ENCODE measurements at places on chromosomes 6 and 20.

GRCh38 chr6:157669747-157670216 is 153.3 kb upstream of the SNX9 start:
- DNase-seq = no peak

DNA sequence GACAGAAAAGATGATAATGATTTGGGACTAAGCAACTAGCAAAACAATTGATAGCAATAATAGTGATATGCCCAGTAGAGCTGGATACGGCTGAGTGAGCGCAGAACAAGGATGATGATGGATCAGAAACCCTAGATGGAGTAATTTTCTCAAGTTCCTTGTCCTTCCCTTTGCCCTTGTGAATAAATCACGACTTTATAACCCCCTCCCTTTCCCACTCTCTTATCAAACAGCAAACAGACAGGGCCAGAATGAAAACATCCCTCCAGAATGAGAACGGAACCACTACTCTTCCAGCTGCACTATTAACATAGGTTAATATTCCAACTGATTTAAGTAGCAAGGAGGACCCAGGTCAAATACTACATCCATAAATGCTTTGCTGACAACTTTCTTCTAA is 1.3 kb upstream of the MTFR2 start:
- no peak for DNase-seq

- no peak for DNase-seq
Observed at GRCh38 chr6:45640081-45640491, 262.4 kb upstream of the SUPT3H start.

GRCh38 chr20:23187751-23188150 is 101.6 kb upstream of the CD93 start:
- no peak for DNase-seq

DNA sequence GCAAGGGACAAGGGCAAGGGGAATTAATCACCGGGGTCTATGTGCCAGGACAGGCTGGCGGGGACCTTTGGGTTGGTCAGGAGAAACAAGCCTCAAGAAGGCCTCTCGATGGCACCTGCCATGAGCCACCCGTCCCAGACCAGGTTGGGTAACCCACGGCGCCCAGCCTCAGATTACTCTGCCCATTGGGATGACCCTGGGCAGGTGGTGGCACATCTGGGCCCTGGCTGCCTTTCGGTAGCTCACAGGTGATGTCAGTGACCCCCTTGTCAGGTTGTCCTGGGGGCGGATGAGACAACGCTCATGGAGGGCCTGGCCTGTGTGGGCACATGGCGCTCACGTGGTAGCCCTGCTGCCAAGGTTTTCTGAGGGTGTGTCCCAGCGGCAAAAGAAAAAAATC is 152.2 kb downstream of the SYCP2 start:
- no peak for DNase-seq

DNA sequence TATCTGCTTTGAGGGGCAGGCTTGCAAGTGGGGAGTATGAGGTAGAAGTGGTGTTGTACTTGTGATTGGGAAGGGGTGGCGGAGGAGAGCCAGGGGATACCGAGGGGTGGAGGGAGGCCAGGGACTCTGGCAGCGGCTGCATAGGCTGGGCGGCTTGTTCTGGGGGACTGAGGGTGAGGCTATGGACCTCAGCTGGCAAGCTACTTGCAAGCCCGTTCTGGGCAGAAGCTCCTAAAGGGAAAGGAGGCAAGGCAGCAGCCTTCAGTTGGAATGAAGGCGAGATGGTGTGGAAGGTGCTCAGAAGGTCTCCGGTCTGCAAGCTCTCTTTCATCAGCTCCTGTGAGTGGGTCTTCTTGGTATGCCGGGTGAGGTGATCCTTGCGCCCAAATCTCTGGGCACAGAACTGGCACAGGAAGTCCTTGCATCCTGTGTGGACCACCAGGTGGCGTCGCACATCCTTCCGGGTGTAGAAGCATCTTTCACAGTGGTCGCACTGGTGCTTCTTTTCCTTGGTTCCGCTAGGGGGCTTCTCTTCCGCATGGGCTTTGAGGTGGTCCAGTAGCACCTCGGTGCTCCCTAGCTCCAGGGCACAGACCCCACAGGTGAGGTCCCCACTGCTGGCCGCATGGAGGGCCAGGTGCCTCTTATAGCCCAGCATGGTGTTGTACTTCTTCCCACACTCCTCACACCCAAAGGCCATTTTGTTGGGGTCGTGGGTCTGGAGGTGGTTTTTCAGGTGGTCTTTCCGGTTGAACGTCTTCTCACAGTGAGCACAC is 66.0 kb downstream of the PLAGL1 start:
- DNase-seq = peak; percentile 82

- no peak for DNase-seq
Observed at GRCh38 chr6:131372535-131372934, 200.5 kb upstream of the ARG1 start.

- no peak for DNase-seq
Observed at GRCh38 chr6:168093071-168093505, 14.1 kb upstream of the FRMD1 start.

- no peak for DNase-seq
Observed at GRCh38 chr6:107321793-107322192, 137.6 kb downstream of the PDSS2 start.

- DNase-seq = no peak
Observed at GRCh38 chr20:58682656-58683531, 9.7 kb upstream of the NPEPL1 start.

DNA sequence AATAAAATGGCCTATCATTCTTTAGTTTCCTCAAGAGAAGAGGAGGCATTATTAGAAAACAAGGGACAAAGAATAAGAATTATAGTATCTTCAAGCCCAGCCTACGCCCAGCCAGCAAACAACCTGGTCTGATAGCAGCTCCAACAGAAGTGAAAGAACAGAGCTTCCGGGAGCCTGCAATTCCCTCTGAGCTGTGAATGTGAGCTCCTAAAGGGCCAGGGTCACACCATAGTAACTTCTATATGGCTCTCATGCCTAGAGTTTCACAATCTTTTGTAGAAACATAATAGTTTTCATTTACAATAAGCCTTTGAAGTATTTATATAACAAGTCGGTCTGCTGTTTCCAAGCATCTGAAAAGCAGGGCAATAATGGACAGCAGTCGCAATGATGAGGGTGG is 116.5 kb downstream of the SMLR1 start:
- no peak for DNase-seq

DNA sequence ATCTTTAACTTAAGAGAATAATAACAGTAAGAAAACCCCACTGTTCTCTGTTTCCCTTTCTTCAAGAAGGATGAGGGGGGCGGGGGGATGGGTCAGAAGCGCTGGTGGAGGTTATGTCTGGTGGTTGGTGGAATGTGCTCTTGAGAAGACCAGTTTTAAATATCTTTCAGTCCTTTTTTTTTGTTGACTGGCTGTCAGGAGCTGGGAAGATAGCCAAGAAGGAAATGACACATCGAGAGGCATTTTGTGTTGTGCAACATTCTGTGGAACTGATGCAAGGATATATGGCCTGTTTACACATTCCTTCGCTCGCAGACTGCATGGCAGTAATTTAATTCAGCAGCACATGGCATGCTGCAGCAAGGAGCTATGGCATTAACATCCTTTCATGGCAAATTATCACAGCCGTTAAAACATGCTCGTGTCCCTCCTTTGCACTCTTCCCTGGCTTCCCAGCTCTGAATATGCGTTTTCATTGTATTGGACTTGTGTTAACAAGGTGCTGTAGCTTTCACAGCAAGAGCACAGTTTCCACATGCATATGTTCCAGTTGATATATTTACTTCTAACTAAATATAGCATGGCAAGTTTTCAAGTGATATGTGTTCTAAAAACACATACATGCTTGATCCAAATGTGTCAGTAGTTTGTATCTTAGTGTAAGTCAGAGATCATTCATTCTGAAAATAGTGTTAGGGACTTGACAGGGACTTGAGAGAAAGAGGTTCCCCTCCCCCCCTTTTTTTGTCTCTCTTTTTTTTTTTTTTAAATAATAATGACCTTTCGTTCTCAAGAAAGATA is 68.2 kb upstream of the SUPT3H start:
- peak; percentile 56 for DNase-seq

- no peak for DNase-seq
Observed at GRCh38 chr6:169829786-169830185, 78.4 kb downstream of the ERMARD start.

DNA sequence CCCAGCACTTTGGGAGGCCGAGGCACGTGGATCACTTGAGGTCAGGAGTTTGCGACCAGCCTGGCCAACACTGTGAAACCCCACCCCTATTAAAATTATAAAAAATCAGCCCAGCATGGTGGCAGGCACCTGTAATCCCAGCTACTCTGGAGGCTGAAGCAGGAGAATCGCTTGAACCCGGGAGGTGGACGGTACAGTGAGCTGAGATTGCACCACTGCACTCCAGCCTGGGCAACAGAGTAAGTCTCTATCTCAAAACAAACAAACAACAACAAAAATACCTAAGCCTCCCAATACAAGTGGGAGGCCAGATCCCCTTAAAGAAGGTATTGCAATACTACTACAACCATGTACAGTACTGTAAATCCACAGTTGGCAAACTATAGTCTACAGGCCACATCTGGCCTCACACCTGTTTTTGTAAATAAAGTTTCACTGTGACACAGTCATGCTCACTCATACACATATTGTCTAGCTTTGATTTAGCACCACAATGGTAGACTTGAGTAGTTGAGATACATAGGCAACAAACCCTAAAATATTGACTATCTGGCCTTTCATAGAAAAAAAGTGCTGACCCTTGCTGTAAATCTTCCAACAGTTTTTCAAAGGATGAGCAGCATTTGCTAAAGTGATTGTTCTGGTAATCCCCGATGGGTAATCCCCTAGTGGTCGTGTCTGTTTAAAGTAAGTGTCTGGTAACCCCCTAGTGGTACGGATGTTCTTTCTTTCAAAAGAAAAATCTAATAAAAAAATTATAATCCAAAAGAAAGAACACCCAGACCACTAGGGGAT is 202.0 kb downstream of the RNGTT start:
- DNase-seq = no peak

GRCh38 chr20:12053353-12053752 is 135.7 kb downstream of the BTBD3 start:
- DNase-seq = no peak

GRCh38 chr20:3137492-3137891 is 22.2 kb downstream of the FASTKD5 start:
- no peak for DNase-seq

- DNase-seq = no peak
Observed at GRCh38 chr20:40668449-40669228, 20.4 kb downstream of the MAFB start.

DNA sequence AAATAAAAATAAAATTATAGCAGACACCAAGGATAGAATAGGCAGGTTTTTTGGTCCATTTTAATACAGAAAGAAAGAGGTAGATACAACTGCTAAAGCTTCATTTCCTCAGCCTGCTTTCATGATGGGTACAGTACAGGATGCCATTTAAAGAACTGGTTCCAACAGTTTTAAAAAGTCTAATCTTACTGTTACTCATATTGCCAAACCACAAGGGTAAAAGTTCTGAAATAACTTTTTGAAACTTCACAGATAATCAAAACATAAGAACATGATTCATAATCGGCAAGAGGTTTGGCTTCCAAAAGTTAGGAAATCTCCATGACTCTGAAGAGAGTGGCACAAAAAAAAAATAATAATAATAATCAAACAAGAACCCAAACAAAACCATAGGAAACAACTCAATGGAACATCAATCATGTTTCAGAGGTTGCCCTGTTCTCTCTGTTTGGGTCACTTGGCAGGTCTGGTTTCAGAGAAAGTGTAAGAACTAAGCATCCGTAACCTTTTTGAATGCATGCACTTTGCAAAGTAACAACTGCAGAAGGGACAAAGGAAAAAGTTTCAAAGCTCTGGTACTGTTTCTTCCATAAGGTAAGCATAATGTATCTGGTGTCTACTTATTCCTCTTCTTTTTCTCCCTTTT is 79.7 kb downstream of the SMLR1 start:
- no peak for DNase-seq

DNA sequence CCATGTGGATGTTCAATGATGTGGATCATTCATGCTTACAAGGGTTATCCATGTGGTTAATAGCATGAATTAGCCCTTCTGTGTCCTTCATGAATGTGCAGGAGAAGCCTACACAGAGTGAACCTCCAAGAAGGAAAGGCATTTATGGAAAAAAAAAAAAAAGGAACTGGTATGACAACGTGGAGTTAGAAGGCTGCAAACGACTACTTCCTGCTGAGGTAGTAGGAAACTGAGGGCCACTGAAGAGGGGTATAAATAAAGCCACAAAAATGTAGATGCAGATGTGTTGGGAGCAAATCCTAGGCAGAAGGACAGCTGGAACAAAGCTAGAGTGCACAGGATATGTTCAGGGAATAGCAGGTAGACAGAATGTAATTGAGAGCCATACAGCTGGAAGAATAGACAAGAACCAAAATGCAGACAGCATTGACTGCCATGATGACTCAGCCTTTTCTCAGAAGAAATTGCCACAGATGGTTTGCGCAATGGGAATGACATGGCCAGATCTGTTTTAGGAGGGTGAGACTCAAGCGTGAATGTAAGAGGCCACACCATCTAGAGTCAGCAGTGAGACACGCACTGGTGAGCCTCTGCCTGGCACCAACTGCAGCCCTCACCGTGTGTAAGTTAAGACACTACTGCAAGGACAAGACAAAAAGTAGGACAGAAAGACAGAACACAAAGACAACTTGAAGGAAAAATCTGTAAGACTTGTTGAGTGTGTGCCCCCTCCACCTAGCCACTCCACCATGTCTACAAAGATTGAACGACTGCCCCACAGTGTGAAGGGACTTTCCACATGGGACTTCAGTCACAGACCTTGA is 79.8 kb downstream of the KIF13A start:
- peak; percentile 40 for DNase-seq

- DNase-seq = no peak
Observed at GRCh38 chr6:79861023-79861422, 86.3 kb downstream of the ELOVL4 start.

- DNase-seq = no peak
Observed at GRCh38 chr20:40019510-40019909, 669.5 kb downstream of the MAFB start.

- no peak for DNase-seq
Observed at GRCh38 chr6:111192911-111193555, 105.7 kb downstream of the SLC16A10 start.

DNA sequence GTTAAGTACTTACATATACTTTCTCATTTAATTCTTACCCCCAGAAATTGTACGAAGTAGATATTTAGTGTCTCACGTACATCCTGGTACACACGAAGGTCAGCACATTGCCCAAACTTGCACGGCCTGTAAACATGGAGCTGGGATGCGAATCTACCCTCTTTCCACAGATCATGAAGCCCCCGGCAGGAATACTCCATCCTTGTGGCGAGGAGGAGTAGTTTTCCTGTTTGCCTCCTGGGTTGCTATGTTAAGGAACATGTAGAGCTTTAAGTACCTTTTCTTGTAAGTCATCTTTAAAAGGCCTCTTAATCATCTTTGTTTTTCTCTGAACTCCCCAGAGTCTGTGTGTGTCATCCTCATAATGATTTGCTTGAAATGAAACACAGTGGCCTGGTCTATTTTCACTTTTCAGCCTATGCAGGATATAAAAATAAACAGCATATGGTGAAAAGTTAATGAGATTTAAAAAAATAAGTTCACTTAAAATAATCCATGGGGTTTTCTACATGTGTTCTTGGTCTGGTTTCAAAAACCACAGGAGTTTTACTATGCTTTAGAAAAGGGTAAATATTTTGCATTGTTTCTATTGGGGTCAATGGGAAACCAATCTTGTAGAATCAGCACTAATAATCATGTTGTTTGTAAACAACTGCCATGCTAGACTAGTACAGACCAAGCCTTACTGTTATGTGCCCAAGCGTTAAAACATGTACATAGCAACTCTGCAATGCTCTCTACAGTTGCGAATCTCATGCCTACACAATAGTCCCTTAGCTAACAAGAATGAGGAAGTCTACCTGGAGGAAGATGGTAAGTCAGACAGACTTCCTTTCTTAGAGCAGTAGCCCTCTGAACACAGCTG is 9.3 kb upstream of the ARID1B start:
- no peak for DNase-seq

- no peak for DNase-seq
Observed at GRCh38 chr6:7033202-7033601, 74.6 kb upstream of the RREB1 start.

Measured in stimulated activated CD8-positive, alpha-beta memory T cell treated with anti-CD3 and anti-CD28 coated beads, Interleukin-4, amount 100 ng/mL, for 48 hours (primary cell).